ENCODE measurements at places on chromosomes 6 and 20.

DNA sequence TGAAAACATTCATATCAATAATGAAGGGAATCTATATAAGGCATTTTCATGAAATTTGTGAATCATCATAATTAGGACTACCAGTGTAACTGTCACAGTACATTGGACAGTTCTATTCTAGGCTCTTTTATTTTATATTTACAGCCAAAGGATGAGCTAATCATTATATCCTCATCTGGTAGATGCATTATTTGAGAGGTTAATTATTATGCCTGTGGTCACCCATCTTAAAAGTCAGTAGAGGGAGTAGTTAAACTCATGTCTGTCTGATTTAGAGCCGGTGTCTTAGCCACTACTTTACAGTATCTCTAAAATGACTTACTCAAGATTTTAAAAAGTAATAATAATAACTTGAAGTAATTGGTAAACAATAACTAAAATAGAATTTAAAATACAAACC is 899.3 kb upstream of the MAP3K7 start:
- no peak for DNase-seq

GRCh38 chr6:107673076-107673494 is 151.0 kb downstream of the SCML4 start:
- DNase-seq: no peak

DNA sequence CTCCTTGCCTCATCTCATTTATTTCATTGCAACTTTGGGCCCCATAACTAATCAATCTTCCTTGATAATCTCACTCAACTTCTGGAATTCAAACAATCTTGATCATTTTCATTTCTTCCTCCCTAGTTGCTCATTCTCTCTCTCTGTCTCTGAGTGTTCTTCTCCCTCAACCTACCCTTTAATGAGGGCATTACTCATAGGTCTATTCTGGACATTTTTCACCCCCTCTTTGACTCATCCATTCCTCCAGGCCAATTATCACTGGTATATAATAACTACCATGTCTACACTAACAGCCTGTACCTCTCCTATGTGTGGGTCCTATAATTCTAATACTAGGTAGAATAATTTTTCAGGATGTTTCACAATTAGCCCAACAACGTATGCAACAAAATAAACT is 78.8 kb downstream of the COL21A1 start:
- DNase-seq: no peak

GRCh38 chr6:43860285-43860684 is 90.3 kb downstream of the VEGFA start:
- no peak for DNase-seq

DNA sequence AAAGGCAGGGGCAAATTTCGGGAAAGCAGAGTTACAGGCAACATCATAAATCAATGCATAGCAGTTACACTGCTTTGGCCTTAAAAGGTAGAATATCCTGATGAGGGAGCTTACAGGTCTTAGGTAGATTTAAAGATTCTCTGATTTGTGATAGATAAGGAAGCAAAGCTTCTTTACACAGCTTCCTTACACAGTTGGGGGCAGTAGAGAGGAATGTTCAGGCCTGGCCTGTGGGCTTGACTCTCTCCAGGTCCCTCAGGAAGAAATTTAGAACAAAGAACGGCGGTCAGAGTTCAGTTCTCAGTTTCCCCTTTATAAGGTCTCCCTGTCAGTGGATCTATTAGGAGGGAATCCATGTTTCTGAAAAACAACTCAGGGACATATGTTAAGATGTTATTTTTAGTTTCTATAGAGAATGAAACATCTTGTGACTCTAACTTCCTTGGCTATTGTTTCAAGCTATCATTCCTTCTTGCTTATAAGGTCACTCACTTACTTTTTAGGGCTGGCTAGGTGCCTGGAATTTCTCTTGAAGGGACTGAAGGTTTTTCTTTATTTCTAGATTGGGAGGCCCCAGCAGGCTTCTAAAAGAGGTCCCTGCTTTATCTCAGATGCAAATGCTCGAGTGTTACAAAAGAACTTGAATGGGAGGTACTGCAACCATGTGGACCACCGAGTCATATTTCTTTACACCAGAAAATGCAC is 11.8 kb downstream of the HLA-B start:
- DNase-seq: no peak

- no peak for DNase-seq
These were observed 21.3 kb downstream of the ECI2 start for GRCh38 chr6:4114123-4114522.

GRCh38 chr6:165231581-165232561 is 77.5 kb downstream of the C6orf118 start:
- no peak for DNase-seq

GRCh38 chr6:112441607-112442006 is 94.5 kb downstream of the RFPL4B start:
- DNase-seq: no peak

DNA sequence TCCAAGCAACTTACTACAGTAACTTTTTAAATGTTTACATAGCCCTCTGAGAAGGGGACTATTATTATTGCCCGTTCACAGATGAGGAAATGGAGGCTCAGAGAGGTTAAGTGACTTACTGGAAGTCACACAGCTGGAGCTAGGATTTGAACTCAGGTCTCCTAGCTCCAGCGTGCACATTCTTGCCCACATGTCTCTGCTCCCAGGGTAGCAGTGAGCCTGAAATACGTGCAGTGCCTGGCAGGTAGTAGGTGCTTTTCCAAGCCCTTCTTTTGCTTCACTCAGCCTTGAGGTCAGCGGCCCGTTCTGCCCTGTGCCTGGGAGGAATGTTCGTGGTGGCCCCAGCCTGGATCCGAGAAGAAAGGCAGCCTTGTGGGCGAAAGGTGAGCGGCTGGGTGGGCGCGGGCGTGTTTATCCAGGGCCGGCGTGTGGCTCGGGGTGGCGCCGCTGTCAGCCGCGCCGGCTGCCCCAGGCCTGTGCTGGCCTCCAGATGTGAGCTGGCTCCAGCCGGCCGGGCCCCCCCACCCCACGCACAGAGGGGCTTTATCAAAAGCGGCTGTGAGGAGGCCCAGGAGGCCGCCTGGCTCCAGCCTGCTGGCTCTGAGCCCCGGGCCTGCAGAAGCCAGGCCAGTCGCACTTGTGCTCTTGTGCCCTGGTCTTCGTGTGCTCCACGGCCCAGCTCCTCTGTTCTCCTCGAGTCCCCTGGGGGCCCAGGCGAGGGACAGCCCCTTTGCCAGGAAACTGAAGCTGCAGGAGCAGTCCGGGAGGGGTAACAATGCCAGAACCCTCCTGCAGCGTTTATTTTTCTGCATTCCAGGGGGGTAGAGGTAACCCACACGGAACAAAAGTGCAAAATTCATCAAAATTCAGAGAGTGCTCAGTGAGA is 58.1 kb downstream of the UBE2V1 start:
- DNase-seq: no peak

- DNase-seq: peak; percentile 63
These were observed 2.1 kb upstream of the TRERF1 start for GRCh38 chr6:42453654-42454427.
